NCI-H2029 (cell line): ENCODE measurements at places on chromosomes 2 and 18.

DNA sequence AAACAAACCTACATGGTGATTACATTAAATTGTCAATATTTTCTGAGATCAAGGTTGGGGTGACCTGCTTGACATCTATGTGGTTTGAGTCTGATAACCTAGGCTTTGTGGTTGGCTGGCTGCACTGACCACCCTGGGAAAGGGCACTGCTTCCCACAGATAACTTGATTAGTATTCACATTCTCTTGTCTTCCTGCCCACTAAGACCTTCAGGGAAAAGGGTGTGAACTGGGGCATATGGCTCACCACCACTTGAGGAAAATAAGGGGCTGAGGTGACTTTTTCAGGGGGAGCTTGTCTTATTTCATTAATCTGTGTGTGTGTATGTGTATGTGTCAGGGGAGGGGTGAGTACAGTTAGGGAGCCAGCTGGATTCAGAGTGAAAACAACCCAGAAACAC is 1.5 kb downstream of the SMYD1 start:
- no peak for DNase-seq

GRCh38 chr2:105397025-105397722 is 1.7 kb downstream of the FHL2 start:
- no peak for DNase-seq

GRCh38 chr2:13158466-13158865 is 441.7 kb downstream of the TRIB2 start:
- no peak for DNase-seq

DNA sequence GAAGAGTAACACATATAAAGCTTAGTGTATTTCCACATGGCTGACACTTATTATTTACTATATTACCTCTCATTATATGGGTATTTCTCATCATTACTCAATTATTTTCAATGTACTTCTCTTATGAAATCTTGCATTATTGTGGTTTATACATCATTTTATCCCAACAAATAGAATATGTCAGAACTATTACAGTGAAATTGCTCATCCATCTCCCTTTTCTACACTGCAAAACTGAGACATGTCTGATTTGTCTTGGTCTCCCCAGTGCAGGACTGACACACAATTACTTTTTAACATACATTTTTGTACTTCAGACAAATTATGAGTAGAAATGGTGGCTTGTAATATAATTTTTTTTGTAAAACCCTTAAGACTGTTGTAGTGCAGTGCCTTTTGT is 600.9 kb downstream of the PLCL1 start:
- no peak for DNase-seq
